AG04449 (cell line): ENCODE measurements at places on chromosomes 2 and 18.

- DNase-seq = no peak
Measured at GRCh38 chr2:227401550-227401949, 13.8 kb upstream of the SCYGR1 start.

- no peak for DNase-seq
Measured at GRCh38 chr2:98764499-98764898, 33.6 kb upstream of the MGAT4A start.

DNA sequence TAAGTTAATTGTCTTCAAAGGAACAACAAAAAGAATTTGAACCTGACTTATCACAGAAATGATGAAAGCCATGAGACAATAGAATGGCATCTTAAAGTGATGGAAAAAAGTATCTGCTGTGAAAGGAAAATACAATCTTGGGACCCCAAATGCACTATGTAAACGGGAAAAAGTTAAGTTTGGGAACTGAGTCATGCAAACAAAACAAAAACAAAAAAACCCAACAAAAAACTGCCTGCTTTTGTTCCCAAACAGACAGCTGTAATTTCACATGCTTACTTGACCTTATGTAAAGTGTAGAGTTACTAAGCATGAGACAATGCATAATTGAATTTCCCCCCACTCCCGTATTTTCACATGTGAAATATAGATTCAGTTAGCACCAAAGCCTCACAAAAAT is 122.1 kb upstream of the RBMS1 start:
- DNase-seq = no peak

- DNase-seq = no peak
Measured at GRCh38 chr18:7017013-7017412, 100.6 kb downstream of the LAMA1 start.

GRCh38 chr2:240995041-240996021 is 3.1 kb upstream of the SNED1 start:
- DNase-seq = no peak

DNA sequence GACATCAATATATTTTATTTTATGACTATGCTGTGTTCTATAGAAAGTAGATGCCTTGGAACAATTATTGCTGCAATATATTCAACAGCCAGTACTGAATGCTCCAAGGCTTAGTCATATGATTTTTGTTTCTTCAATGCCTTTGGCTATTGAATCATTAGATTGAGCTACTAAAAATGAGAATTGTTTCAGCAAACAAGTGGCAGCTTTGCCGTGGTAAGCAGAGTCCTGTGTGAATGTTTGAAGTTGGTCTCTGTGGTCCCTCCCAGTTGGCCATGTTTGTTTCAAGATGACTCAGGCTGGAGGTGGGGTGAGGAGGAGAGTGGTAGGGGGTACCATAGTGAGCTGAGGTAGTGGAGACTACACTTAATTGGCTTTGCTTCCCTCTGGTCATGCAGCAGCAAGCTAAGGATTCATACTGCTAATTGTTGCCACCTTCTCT is 198.6 kb upstream of the EPAS1 start:
- DNase-seq = peak; percentile 77

DNA sequence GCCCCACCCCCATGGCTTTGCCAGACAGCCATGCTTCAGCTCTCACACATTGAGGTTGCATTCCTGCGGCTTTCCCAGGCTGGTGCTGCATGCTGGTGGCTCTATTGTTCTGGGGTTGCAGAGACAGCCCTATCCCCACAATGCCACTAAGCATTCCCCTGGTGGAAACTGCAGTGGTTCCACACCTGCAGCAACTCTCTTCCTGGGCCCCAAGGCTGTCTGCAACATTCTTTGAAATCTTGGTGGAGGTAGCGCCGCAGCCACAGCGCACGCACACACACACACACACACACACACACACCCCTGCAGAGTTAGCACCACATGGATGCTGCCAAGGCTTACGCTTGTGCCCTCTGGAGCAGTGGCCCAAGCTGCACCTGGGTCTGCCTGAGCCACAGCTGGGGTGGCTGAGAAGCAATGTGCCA is 21.4 kb downstream of the SFXN5 start:
- DNase-seq = no peak

DNA sequence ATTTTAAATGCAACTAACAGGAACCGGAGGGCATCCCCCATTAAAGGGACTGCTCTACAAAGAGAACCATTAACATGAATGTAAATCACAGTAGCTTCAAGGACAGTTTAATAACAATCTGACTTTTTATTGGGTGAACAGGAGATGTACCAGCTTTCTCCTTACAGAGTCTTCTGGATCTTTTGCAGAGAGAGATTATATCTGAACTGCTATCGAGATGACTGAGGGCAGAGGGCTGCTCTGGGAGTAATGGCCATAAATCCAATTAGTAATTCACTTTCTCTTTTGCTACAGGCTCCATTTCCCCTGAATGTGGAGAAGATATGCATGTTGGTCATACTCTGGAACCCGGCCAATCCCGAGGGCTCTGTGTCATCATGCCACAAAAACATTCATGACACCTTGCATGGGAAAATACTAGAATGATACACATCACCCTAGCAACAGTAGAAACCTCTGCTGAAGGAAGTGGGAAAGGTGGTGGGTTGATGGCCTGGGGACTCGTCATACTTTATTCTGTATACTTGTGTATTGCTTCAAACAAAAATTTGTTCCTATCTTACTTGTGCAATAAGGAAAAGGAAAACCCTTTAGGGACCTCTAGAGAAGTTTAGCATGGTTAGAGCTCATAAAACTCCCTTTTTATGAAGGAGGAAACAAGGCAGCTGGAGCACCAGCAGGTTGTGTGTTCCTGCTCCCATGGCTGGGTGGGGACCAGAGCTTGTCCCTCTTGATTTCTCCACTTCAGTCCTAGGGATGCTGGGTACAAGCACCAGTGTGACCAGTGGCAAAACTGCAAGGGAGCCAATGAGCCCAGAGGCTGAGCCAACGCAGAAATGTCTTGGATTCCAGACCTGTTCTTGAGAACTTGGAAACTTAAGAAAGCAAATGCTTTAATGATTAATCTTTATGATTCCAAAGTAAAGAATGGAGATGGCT is 26.0 kb downstream of the CTAGE1 start:
- peak; percentile 51 for DNase-seq

DNA sequence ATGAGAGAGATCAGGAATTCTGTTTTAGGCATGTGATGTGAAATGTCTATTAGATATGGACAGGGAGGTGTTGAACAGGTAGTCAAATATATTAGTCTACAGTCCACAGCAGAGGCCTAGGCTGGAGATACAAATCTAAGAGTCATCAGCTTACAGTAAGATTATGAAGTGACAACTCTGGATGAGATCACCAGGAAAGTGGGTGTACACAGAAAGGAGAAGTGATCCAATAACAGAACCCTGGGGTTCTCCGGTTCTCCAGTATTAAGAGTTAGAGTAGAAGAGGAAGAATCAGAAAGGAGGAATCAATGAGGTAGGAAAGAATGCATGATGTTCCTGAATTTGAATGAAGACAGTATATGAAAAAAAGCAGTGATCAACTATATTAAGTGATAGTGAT is 362.3 kb downstream of the FIGN start:
- no peak for DNase-seq

- no peak for DNase-seq
Measured at GRCh38 chr18:10074110-10074509, 160.3 kb downstream of the VAPA start.

DNA sequence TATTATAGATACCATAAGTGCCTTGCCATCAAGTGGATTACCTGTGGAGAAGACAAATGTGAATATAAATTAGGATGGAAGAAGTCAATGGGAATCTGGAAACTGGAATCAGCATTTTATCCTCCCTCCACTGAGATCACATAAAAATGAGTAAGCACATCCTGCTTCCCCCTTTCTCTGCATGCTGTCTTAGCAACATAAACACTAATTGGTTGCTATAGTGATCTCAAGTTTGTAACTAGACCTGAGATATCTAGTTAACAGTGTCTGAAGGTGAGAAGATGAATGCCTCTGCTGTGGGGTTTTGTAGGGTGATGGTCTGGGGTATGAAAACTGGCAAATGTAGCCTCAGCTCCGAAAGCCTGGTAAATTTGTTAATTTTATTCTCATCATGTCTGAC is 1357.5 kb upstream of the CELF4 start:
- DNase-seq = no peak

DNA sequence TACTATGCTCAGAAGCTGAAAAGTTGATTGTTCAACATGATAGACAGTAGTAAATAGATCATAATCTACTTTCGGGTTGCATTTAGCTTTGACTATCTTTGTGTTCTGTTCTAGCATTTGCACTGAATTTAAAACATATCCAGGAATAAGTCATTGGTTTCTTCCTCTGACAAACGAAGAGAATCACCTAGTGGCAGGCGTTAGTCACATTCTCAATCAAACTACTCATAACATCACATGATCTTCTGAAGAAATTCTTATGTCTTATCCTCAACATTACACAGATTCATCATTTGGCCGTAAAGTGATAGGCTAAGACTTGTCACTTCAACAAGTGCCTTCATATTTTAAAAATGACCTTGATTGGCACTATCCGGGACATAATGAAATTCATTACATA is 63.6 kb upstream of the TTC21B start:
- DNase-seq = no peak

GRCh38 chr2:23429036-23429435 is 44.1 kb downstream of the KLHL29 start:
- no peak for DNase-seq

DNA sequence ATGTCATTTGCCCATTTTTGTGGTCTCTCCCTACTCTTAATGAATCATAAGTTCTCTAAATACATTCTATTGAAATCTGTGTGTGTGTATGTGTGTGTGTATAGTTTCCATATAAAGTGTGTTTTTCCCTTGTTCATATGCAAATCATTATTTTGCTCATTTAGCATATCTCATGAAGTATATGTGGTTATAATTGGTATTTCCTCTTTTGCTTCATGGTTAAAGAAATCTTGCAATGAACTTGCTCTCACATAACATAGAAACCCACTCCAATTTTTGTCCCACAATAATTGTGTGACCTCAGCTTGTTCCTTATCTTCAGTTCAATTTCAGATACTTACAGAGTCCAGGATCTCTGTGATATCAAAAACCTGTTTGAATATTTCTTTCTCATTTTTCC is 1.2 kb downstream of the CPO start:
- DNase-seq = no peak
